ENCODE measurements at places on chromosomes 5 and 9. TPM values are rescaled to one million over a fixed set of nuclear protein-coding genes. Genes with fewer than 3 reads are reported as not detected.
A peak's percentile ranks its signal among the peaks of the same experiment; 100 is the strongest.

The PCAT7 gene
- total RNA-seq: not detected

The VCAN gene
- total RNA-seq: 0.02 TPM

The ORM2 gene
- not detected for total RNA-seq

The TAF11L3 gene
- not detected for total RNA-seq

The RNF183 gene
- 0.36 TPM for total RNA-seq

The ADAMTSL2 gene
- total RNA-seq: 0.07 TPM

The PCDHA1 gene
- total RNA-seq: not detected

The C9orf57 gene
- not detected for total RNA-seq

The IRX2 gene
- not detected for total RNA-seq

The SHB gene
- 1.1 TPM for total RNA-seq

The CCDC171 gene
- total RNA-seq: 2.5 TPM

The TUBB4B gene
- total RNA-seq: 320 TPM

DNA sequence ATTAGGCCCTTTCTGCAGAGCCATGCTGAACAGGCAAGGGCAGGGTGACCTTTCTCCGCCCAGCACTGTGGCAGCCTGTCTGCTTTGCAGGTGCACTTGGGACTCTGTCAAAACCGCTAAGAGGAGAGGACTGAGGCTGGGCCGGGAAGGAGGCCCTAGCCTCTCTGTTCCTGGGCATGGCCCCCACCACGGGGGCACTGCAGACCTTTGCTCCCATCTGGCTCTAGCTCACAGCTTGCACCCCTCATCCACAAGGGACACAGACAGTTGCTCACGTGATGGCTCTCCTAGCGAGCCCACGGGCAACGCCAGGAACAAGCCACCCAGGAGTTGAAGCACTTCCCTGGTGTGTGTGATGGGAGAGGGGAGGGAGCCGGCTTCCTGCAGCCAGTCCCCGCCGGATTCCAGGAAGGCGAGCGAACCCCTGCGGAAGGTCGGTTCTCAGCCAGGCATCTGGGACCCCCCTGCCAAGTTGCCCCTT, 43.0 kb upstream of the FCN1 start:
- H3K27ac ChIP-seq: no peak overlapping the region
- no peak overlapping the region for H3K4me3 ChIP-seq
- DNase-seq: no peak
- peaks cover 6% of the 10 kb centered on the region for H3K27me3 ChIP-seq
- H3K36me3 ChIP-seq: no peaks in the 10 kb centered on the region

GRCh38 chr9:133803028-133803585, 65.0 kb upstream of the SARDH start:
- no peak for DNase-seq
- no peak overlapping the region for H3K27ac ChIP-seq
- H3K4me3 ChIP-seq: no peak overlapping the region
- H3K36me3 ChIP-seq: no peaks in the 10 kb centered on the region

DNA sequence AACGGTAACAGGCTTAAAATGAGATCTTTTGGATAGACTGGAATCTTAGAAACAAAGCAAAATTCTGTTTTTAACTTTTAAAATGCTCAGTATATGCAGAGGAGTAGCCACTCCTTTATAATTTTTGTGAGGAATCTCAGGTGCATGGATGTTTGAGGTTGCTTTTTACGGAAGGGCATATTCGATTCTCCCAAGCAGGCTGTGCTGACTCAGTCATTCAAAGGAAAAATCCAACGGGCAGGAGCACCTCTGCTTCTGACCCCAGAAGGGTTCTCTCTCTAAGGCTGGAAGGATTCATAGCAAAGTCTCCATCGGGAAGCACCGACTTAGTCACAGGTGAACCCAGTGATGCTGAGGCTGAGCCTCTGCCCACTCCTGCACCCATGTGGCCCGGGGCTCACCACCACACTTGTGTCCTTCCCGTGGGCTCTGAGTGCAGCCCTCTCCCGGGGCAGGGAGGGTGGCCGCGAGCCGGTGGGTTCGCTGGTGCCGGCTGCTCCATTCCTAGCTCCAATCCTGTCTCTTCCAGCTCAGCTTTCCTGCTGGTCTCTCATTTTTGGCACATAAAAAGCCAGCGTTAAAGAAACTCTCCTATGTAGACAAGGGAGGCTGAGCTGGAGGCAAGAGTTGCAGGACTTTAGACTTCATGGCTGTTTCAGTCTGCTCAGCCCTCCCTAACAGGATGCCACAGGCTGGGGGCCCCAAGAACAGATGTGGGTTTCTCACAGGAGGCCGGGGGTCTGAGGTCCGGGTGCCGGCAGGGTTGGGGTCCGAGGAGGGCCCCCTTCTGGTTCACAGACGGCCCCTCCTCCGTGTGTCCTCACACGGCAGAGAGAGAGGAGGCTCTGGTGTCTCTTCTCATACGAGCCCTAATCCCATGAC, 135.6 kb upstream of the LPCAT1 start:
- H3K4me3 ChIP-seq: no peak overlapping the region
- H3K36me3 ChIP-seq: no peaks in the 10 kb centered on the region
- H3K27ac ChIP-seq: no peak overlapping the region
- DNase-seq: peak; percentile 5
- no peaks in the 10 kb centered on the region for H3K4me1 ChIP-seq

- DNase-seq: no peak
- H3K27me3 ChIP-seq: no peaks in the 10 kb centered on the region
- no peak overlapping the region for H3K4me3 ChIP-seq
- H3K27ac ChIP-seq: no peak overlapping the region
- no peaks in the 10 kb centered on the region for H3K4me1 ChIP-seq
Measured at GRCh38 chr5:10036136-10036815, 213.4 kb downstream of the ATPSCKMT start.

- H3K4me1 ChIP-seq: peaks cover 5% of the 10 kb centered on the region
- H3K27ac ChIP-seq: no peak overlapping the region
- H3K4me3 ChIP-seq: no peak overlapping the region
Measured at GRCh38 chr9:76592091-76592973, 133.3 kb downstream of the GCNT1 start.

GRCh38 chr5:161311146-161311708, 235.3 kb downstream of the GABRB2 start:
- DNase-seq: no peak
- H3K27me3 ChIP-seq: no peaks in the 10 kb centered on the region
- H3K27ac ChIP-seq: no peak overlapping the region
- no peaks in the 10 kb centered on the region for H3K4me1 ChIP-seq

DNA sequence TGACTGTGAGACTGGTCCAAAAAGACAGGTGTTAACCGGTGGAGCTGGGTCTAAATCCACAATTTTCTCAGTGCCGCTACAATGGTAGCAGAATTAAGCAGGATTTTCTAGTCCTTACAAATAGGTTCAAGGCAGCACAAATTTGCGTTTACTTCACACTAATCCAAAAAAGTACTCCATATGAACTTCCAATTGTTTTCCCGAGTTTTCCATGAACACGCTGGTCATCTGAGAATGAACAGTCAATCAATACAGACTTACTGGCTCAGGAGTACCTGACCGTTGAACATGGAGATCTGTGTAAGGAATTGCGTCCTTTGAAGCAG, 709 bp downstream of the SLC35D2 start:
- peaks cover 32% of the 10 kb centered on the region for H3K4me1 ChIP-seq
- peaks cover 20% of the 10 kb centered on the region for H3K36me3 ChIP-seq
- no peak for DNase-seq
- no peak overlapping the region for H3K27ac ChIP-seq

GRCh38 chr9:112142420-112142819, 32.7 kb downstream of the SUSD1 start:
- no peak overlapping the region for H3K27ac ChIP-seq
- peaks cover 7% of the 10 kb centered on the region for H3K4me1 ChIP-seq
- no peak overlapping the region for H3K4me3 ChIP-seq
- H3K36me3 ChIP-seq: peaks cover 2% of the 10 kb centered on the region

- peaks cover 25% of the 10 kb centered on the region for H3K27me3 ChIP-seq
- H3K4me3 ChIP-seq: no peak overlapping the region
- peaks cover 19% of the 10 kb centered on the region for H3K4me1 ChIP-seq
Measured at GRCh38 chr5:91061946-91062562, 321.1 kb downstream of the ARRDC3 start.

DNA sequence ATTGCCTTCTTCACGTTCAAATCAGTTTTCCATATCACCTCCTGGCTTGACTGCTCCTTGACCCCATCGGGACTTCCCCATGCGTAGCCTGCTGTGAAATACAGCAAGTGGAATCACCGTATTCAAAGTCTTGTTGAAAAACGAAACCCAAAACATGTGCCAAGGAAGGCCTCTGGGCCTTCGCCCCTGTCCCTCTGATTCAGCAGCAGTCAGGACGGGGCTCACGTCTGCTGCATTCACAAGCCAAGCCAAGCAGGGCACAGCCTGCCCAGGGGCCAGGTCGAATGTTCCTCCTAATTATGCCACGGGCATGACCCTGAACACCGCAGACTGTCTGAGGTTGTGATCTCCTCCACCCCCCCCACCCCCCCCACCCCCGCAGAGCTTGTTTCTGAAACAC, 960 bp upstream of the CTNND2 start:
- H3K4me1 ChIP-seq: peaks cover 8% of the 10 kb centered on the region
- no peak overlapping the region for H3K4me3 ChIP-seq
- H3K27ac ChIP-seq: no peak overlapping the region
- DNase-seq: no peak

DNA sequence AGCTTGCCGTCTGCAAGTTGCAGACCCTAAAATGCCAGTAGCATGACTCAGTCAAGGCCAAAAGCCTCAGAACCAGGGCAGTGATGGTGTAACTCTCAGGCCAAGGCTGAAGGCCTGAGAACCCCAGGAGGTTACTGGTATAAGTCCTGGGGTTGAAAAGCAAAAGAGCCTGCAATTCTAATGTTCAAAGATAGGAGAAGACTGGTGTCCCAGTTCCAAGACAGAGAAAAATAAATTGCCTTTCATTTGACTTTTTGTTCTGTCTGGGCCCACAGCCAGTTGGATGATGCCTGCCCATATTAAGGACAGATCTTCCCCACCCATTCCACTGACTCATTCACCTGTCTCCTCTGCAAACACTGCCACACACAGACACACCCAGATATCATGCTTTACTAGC, 673.2 kb downstream of the CDH18 start:
- no peak overlapping the region for H3K4me3 ChIP-seq
- DNase-seq: no peak
- no peaks in the 10 kb centered on the region for H3K36me3 ChIP-seq
- H3K4me1 ChIP-seq: no peaks in the 10 kb centered on the region

- peak overlapping the region; percentile 62 for H3K4me3 ChIP-seq
- H3K36me3 ChIP-seq: peaks cover 4% of the 10 kb centered on the region
- peaks cover 43% of the 10 kb centered on the region for H3K4me1 ChIP-seq
- no peaks in the 10 kb centered on the region for H3K27me3 ChIP-seq
Measured at GRCh38 chr5:177447066-177447610, 524 bp downstream of the PRR7 start.

DNA sequence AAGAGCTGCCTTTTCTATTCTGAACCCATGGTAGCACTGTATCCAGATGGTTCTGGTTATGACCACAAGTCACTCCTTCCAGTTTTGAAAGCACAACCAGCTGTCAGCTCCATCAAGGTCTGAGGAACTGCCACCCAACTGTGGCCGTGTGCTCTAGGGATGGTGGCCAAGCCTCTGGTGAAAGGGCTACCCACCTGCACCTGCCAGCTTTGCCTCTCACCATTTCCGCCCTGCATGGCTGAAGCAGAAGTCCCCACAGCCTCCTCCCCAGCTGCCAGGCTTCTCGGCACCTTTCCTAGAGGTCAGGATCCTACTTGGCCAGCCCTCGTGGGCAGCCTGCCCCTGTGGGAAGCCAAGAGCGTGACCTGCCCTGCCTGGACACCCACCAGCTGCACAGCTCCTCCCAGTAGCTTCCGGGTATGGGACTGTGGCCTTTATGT, 16.8 kb downstream of the SEMA5A start:
- H3K27me3 ChIP-seq: no peaks in the 10 kb centered on the region
- H3K4me3 ChIP-seq: no peak overlapping the region
- no peaks in the 10 kb centered on the region for H3K4me1 ChIP-seq
- DNase-seq: no peak
- H3K27ac ChIP-seq: no peak overlapping the region
- H3K36me3 ChIP-seq: no peaks in the 10 kb centered on the region

- DNase-seq: no peak
- H3K27me3 ChIP-seq: no peaks in the 10 kb centered on the region
- no peaks in the 10 kb centered on the region for H3K36me3 ChIP-seq
- H3K4me3 ChIP-seq: no peak overlapping the region
Measured at GRCh38 chr9:70551801-70552200, 137.3 kb upstream of the KLF9 start.

- H3K36me3 ChIP-seq: no peaks in the 10 kb centered on the region
- H3K4me1 ChIP-seq: peaks cover 3% of the 10 kb centered on the region
- no peak overlapping the region for H3K4me3 ChIP-seq
- no peak for DNase-seq
- peaks cover 14% of the 10 kb centered on the region for H3K27me3 ChIP-seq
- no peak overlapping the region for H3K27ac ChIP-seq
Measured at GRCh38 chr5:108743319-108743718, 4.4 kb upstream of the FER start.

GRCh38 chr5:64939772-64940510, 171.2 kb downstream of the CWC27 start:
- no peak for DNase-seq
- H3K4me1 ChIP-seq: no peaks in the 10 kb centered on the region
- H3K36me3 ChIP-seq: peaks cover 27% of the 10 kb centered on the region
- H3K4me3 ChIP-seq: no peak overlapping the region

- DNase-seq: no peak
- no peaks in the 10 kb centered on the region for H3K36me3 ChIP-seq
- no peaks in the 10 kb centered on the region for H3K4me1 ChIP-seq
- peaks cover 11% of the 10 kb centered on the region for H3K27me3 ChIP-seq
- H3K4me3 ChIP-seq: no peak overlapping the region
Measured at GRCh38 chr5:93517828-93518227, 63.2 kb downstream of the NR2F1-AS1 start.

GRCh38 chr5:151664694-151665585, 21.8 kb downstream of the SPARC start:
- no peak overlapping the region for H3K4me3 ChIP-seq
- H3K4me1 ChIP-seq: peaks cover 15% of the 10 kb centered on the region
- DNase-seq: no peak
- H3K27me3 ChIP-seq: peaks cover 3% of the 10 kb centered on the region
- H3K36me3 ChIP-seq: no peaks in the 10 kb centered on the region

Measured in activated CD4-positive, alpha-beta memory T cell treated with anti-CD3 and anti-CD28 coated beads for 36 hours (primary cell).